ENCODE measurements at places on chromosomes 2 and 18.
A peak's percentile ranks its signal among the peaks of the same experiment; 100 is the strongest.

- no peak for DNase-seq
Observed at GRCh38 chr2:74552914-74553811, 579 bp downstream of the LOXL3 start.

GRCh38 chr2:41950666-41950960 lies 97.2 kb upstream of the PKDCC start:
- DNase-seq: no peak

DNA sequence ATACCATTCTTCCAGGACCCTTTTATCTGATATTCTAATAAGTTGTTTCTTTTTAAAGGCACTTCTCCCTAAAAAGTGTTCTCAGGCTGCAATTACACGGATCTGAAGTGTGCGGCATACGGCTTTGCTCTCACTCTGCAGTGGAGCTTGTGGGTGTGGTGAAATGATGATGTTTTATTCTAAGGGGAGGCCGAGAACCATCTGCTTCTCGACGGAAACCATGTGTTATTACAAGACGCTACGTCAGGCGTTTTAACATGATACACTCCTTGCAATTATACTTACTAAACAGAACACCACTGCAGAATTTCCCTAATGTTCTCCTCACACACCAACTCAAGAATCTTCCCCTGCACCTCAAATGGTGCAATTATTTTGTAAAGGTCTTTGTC lies 34.9 kb upstream of the CTDP1 start:
- DNase-seq: no peak

GRCh38 chr2:127083819-127084503 lies 23.0 kb downstream of the BIN1 start:
- peak; percentile 86 for DNase-seq

DNA sequence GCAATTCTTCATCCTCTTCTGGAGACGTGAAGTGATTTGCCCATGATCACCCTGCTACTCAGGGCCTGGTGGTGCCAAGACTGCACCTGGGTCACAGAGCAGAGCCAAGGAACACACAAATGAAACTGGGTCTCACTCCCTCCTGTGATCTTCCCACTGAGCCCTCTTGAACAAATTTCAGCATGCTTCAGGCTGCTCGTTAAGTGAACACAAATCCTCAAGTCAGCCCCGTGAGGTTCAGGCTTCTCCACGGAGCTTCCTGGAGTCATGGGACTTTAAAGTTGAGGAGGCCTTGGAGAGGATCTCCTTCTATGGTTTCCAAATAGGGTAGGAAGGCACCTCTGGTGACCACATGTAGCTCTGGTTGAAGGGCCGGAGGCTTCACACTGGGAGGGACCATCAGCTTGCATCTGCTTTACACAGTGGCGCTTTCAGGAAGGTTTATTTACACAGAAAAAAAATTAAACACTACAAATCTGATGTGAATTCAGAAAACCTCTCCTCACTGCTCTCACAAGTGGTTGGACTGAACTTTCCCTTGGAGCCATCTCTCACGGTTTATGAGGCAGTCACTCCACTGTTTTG lies 255.4 kb downstream of the LOXHD1 start:
- no peak for DNase-seq

DNA sequence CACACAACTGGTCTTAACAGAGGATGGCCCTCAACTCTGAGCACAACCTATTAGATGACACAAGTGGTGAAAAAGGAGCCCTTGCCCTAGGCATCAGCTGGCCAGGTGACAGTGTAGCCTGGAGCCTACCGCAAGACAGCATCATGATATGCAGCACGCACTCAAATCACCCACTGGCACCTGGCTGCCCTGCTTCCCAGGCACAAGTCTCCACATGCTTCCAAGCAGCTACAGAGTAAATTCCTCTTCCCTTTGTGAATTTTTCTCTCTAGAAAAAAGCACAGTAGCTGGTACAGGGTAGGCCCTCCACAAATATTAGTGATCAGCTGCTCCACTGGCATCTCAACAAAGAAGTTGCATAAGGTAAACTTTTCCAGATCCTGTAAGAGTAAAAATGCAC lies 6.0 kb downstream of the FBXO15 start:
- no peak for DNase-seq

DNA sequence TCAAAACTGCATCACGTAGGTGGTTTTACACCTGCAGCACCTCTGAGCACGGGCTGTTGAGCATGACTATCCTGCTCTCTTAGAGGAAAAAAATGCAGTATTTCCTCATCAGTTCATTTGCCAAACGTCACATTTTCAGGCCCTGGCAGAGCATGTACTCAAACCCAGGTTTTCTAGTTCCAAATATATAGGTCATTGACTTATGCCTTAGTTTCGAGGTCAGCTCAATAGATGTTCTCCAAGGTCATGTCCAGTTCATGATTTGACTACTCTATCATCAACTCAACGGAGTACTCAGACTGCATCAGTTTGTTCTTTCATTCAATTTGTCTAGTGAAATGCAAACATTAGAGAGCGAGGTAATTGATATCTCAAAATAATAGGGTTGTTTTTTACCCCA lies 39.3 kb upstream of the STAT1 start:
- no peak for DNase-seq

- DNase-seq: no peak
Observed at GRCh38 chr2:98308068-98308467, 38.2 kb upstream of the CNGA3 start.

DNA sequence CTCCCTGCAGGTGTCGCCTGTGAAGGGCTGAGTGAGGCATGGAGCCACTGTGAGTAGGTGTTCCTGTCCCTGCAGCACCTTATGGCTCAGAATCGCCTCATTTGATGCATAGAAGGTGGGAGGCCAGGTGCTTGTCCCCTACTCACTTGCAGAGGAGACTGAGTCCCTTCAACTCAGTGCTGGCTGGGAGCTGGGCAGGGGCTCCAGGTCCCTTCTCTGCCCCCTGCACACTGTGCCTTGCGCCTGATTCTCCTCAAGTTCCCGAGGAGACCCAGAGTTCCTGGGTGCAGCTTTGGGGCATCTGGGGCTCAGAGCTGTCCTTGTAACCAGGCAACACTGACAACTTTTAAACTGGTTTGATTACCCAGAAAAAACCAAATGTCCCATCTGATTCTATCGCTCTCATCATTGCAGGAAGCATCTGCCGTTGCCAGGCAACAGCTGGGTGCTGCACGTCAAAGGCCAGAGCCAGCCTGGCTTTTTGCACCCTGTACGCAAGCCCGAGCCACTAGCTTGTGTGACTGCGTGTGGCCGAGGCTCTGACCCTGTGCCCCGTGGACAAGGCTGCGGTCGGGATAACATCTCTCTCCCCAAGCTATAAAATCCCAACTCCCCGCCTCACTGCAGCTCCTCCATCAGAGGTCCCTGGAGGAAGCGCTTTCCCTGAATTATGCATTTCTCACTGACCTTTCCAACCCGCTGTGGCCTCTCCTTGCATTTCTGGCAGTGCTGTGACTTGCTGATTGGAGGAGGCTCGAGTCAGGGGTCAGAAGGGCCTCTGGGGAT lies 130.8 kb upstream of the HDAC4 start:
- no peak for DNase-seq

GRCh38 chr2:173884025-173884802 lies 81.0 kb downstream of the SP3 start:
- DNase-seq: peak; percentile 12

DNA sequence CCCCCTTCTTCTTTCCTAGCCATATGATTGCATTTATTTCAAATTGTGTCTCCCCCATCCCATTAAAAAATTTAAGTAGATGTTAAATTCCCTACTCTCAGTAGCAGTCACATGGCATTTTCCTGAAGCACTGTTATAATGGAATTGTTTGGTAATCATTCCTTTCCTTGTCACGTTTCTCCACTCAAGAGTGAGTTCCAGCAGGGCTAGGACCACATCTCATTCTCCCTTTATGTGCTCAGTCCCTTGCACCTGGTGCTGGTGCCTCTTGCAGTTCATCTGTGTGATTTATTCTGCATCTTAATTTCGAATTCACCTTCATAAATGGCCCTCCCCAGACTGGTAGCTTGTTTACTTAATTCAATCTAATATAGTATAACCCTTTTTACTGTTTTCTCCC lies 70.3 kb upstream of the NOSTRIN start:
- no peak for DNase-seq

DNA sequence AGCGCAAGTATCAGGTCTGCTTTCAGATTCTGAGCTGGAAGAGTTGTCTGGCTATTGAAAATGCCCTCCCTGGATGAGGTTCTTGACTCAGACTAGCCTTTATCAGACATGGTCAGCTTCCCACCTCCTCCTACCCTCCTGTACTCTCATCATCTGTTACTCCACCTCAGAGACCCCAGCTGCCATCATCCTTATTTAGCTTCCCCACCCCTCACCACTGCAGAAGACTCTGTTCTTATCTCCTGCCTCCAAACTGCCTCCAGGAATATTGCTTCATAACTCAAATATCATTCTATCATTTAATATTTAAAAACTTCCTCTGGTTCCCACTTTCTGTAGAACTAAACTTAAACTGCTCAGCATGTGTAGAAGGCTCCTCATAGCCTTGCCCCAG lies 31.1 kb upstream of the PPP3R1 start:
- no peak for DNase-seq

DNA sequence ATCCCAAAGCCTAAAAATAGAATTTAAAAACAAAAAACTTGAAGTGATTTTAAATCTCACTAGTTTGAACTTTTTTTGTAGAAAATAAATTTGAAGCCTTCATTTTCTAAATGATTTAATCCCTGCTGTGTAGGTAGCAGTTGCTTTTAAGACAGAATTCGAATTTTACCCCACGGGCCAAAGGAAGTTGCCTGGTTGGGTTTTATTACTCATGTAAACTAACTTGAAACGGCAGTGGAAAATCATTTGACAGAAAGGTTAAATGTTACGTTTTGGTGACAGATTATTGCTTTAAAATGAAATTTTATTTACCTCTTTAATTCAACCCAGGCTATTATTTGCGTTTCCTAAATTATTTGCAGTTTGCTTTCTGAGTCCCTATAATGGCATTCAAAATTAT lies 2.0 kb downstream of the MAPRE2 start:
- no peak for DNase-seq

DNA sequence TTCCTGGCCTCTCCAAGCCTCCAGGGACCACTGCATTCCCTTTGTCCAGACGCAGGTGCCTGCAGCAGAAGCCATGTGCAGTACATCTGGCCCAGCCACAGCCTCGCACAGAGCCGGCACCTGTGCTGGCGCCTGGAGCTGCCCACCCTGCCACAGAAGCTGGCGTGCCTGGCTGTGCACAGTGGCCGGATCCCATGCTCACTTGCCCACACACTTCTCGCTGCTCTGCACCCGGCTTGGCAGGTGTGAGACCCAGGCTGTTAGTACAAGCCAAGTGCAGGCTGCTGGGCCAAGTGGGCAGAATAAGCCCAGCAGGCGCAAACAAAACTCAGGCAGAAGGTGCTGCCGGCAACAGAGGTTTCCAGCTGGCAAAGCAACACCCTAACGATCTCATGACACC lies 124.5 kb upstream of the CCDC150 start:
- DNase-seq: no peak

DNA sequence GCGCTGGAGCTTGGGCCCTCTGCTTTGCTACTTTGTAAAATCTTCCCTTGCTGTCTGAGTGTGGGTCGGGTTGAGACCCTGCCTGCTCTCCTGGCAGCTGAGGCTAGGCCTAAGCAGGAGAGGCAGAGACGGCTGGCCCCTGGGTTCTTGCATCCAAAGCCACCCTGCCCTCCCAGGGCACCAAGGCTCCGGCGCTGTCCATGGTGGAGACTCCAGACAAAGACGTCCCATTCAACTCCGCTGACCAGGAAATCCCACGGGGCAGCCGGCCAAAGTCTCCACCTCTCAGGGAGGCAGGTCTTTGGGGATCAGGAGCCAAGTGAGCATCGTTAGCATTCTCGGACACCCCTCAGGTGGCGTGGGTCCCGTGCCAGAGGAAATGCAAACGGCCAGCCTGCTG lies 2.6 kb upstream of the PRLH start:
- no peak for DNase-seq

DNA sequence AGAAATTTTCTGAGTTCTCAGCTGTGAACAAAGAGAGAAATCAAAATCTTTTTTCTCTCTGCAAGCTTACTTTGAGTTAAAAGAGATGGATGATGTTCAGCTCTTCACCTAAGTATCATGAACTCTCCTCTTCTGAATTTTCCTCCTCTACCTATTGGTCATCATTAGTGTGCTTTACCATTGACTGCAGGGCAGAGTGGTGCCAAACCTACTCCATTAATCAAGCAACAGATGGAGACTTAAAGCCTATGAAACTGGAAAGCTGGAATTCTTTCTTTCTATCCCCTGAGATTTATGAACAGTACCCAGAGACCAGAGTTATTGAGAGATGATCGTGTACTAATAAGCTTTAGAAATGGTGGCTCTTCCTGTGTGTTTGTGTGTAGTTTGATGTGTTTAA lies 31.3 kb upstream of the LINC00305 start:
- no peak for DNase-seq

DNA sequence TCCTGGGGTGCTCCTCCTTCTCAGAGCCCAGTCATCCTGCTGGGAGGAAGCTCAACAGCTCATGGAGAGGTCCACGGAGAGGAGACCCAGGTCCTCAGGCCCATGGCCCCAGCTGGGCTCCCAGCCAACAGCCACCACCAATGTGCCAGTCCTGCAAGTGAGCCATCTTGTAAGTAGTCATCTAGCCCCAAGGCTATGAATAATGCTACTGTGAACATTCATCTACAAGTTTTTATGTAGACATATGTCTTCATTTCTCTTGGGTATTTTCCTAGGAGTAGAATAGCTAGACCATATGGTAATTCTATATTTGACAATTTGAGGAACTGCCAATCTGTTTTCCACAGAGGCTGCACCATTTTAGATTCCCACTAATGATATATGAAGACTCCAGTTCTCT lies 166.1 kb downstream of the MTCL1 start:
- no peak for DNase-seq

DNA sequence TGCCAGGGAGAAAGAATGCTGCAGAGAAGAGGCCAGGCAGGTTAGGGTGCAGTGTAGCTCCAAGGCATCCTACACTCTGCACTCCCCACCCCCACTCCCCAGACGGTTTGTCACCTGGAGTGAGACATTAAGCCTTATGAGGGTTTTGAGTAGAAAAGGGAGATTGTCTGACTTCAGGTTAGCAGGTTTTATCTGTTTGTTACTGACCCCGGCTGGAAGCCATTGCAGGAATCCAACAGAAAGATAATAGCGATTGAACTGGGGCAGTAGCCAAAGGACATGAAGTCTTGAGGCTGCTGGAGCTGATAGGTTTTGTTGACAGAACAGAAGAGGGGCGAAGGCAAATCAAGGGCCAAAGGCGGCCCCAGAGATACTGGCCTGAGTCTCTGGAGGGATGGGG lies 36.0 kb upstream of the OR6B3 start:
- no peak for DNase-seq

DNA sequence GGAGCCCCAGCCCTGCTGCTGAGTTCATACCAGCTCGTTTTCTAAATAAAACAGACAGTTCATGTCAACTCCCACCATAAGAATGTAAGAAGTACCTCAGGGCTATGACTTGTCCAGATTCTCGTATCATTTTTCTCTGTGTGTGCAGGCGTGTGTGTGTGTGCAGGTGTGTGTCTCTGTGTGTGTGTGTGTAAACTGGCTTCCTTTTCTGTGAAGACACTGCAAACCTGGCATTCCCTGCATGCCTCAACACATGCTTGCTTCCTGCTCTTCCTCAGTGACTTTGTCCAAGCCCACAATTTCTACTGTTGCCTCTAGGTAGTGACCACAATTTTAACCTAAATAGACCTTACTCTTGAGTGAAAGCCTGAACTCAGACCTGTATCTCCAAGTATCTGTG lies 879.0 kb downstream of the SLC4A3 start:
- no peak for DNase-seq

- DNase-seq: no peak
Observed at GRCh38 chr2:20487030-20487391, 40.1 kb downstream of the RHOB start.
